ENCODE measurements at places on chromosomes 1 and 21.

GRCh38 chr1:55001311-55001710, 2.6 kb downstream of the BSND start:
- DNase-seq, result no peak

DNA sequence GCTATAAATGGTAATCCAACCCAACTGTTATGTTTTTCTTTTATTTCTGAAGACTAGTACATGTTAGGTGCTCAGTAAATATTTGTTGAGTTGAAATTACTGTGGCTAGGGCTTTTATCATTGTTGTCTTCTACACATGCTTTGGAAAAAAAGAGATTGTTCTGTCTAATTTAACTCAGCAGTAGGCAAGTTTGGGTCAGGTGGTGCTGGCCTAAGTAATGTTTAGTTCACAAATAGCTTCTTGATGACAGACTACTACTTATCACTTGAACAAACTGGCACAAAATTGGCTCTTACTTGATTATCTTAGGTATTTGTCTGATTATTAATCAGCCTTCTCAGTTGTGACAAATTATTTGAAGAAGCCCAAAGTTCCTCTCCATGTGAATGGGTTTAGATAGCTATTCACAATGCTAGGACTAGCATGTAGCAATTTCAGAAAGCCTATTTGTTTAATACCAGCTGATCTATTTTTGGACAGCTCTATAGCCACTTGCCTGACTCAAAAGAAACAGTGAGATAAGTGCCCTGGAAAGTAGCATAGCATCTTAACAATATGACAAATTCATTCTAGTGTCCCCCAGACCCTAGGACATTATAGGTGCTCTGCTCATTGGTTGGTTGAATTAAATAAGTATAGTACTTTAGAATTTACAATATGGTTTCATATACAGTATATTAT, 32.6 kb downstream of the TMEM200B start:
- no peak for DNase-seq

GRCh38 chr1:46612937-46613660, 3.5 kb downstream of the MOB3C start:
- DNase-seq, result no peak

GRCh38 chr1:177200290-177200689, 29.5 kb downstream of the BRINP2 start:
- DNase-seq, result no peak

GRCh38 chr21:19692231-19692630, 1288.6 kb upstream of the TMPRSS15 start:
- DNase-seq, result no peak

DNA sequence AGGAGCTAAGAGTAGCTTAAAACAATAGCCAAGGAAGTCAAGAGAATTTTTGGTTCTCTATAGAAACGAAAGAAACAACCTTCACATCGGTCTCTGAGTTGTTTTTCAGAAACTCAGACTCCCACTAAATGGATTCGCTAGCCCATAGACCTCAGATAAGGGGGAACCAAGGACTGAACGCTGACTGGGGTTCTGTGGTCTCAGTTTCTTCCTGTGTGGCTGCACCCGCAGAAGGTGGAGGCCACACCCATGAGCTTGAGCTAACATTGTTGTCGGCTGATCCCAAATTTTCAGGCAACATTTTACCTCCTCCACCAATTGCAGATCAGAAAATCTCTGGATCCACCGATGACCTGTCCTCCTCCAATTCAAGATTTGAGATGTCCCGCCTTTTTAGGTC, 456.1 kb downstream of the AJAP1 start:
- no peak for DNase-seq

DNA sequence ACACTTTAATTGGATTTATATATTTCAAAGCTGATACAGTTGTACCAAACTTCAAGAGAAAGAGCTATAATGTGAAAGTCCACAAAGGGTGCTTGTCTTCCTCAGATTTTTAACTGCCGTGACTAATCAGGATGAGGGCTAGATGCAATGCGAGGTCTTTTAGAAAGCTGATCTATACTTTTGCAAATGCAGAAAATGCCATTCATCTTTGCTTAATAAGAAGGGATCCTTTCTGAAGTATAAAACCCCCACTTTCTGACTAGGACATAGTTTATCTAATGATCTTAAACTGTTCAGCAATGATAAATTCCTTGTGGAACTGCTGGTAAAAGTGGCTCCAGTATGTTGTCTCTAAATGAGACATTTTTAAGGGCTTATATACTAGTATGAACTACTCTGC, 102.7 kb upstream of the NGF start:
- no peak for DNase-seq

GRCh38 chr1:111154021-111154999, 14.3 kb downstream of the CEPT1 start:
- DNase-seq, result no peak

DNA sequence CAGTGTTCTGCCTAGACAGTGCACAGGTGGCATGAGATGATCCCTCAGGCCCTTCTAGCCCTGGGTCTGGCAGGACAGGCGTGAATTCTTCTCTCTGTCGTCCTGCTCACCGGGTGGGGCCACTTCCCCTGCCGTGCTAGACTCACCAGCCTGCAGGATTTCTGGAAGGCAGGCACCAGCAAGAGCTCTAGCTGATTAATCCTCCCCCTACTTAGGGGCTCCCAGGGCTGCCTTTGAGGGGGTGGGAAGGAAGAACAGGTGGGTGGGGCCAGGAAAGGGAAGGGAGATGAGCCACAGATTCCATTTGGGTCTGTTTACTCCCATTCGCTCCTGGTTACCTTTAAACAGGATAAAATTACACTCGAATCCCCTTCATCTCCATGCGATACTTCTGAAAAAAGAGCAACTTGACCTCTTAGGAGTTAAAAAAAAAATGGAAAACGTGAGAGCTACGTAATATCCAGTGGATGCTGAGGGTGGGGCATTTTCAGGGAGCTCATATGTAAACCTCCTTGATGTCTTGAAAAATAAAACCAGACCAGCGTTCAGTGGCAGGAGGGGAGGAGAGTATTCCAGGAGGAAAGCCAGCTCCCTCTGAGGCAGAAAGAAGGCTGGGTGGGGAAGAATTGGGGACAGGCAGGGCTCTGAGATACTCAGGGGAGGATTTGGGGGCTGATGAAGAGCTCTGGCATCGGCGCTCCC, 665.5 kb downstream of the PTPRU start:
- DNase-seq, result no peak

GRCh38 chr1:228142155-228142691, 2.1 kb downstream of the GUK1 start:
- no peak for DNase-seq

- no peak for DNase-seq
These were observed 154.2 kb downstream of the ZNF326 start for GRCh38 chr1:90149101-90149500.

GRCh38 chr1:241406421-241406820, 49.4 kb upstream of the RGS7 start:
- no peak for DNase-seq

DNA sequence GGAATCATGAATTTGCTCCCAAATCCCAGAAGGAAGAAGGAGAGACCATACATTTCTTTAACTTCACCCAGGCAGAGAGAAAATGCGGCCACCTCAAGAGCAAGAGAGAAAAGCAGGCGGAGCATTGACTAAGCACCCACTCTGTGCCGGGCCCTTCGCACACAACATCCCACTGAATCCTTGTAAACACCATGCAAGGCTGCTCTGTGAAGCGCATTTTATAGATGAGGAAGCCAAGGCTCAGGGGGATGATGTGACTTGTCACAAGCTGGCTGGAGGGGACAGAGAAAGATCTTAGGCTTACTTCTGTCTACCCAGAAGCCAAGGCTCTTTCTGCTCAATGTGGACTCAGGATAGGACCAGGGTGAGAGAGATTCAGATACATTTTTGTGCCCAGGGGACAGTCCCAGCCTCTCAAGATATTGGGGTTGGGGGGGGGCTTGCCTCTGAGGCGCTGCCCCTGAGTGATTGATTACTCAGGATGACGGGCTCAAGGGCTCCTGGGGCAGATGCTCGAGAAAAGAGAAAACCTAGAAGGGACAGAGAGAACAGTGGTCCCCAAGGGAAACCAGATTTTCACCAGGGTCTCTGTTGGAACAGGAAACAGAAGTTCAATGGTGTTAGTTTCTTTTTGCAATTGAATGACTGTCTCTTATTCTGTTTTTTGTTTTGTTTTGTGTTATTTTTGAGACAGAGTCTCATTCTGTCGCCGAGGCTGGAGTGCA, 19.5 kb downstream of the PADI2 start:
- DNase-seq, result no peak

- no peak for DNase-seq
These were observed 32.3 kb upstream of the NR5A2 start for GRCh38 chr1:199995096-199995685.

GRCh38 chr1:202304375-202304774, 37.4 kb downstream of the UBE2T start:
- no peak for DNase-seq

- no peak for DNase-seq
These were observed 458 bp downstream of the ZC3H12A start for GRCh38 chr1:37474697-37475379.

GRCh38 chr1:198775606-198776005, 136.8 kb downstream of the PTPRC start:
- DNase-seq, result no peak

DNA sequence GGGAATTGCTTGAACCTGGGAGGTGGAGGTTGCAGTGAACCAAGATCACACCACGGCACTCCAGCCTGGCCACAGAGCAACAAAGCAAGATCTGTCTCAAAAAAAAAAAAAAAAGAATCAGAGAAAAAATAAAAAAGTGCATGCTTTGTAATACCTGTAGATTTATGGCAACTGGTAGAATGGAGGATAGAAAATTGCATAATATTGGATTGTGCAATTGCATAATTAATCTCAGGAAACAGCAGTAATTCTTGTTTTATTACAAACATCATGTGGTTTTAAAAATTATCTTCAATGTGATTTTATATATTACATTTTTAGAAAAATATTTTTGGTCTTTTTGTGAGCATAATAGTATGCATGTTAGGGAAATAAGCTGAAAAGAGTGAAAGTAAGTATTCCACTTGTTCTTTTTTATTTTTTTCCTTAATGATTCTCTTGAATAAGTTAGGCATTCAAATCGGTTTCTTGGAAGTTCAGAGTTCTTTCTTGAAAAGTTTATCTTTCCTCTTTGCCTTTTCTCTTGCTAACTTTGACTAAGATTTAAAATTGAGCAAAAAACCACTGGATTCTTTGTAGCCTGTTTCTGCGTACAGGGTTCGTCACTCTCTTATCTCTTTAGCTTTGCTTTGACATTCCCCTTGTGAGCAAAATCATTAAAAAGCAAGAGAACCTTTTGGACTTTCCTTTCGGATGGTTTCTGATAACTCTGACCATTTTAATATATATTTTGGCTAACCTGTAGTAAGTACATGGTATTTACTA, 127.5 kb upstream of the ADAMTS5 start:
- DNase-seq, result no peak

GRCh38 chr1:106055855-106056254, 1000.6 kb upstream of the PRMT6 start:
- no peak for DNase-seq

DNA sequence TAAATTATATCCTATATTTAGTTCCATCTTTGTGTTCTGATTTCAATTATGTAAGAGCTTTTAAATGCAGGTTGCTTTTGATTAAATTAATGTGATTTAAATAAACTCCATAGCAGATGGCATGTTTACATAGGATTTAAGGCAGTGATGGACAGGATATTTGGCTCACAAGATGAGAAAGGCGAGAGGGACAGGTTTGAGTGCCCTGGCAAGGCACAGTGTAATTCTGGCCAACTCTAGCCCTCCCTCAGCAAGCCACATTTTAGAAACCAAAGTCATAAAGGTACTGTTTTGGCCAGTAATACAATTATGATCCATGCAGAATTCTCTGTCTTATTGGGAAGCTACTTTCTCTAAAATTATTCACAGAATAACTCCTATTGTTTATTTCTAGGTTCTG, 50.6 kb upstream of the C1orf146 start:
- DNase-seq, result no peak

DNA sequence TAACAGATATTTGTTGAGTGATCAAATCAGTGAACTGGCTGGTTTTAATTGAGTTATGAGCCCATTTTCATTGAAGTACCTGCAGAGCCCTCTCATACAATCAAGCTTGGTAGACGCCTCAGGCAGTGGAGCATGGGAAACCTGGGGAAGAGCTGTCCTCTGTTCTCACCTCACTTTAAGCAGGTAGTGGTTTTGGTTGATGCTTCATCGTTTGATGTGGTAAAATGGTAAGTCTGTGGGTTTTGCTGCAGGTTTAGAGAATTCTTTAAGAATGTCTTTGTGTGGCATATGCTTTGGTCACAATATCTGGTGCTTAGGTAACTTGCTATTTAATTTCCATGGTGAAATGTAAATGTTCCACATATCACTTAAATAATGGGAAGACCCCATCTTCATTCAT, 10.0 kb downstream of the LAMC1 start:
- DNase-seq, result no peak

GRCh38 chr21:45364468-45365185, 40.3 kb upstream of the COL18A1 start:
- DNase-seq, result no peak

GRCh38 chr1:41764656-41765055, 154.1 kb downstream of the HIVEP3 start:
- no peak for DNase-seq

DNA sequence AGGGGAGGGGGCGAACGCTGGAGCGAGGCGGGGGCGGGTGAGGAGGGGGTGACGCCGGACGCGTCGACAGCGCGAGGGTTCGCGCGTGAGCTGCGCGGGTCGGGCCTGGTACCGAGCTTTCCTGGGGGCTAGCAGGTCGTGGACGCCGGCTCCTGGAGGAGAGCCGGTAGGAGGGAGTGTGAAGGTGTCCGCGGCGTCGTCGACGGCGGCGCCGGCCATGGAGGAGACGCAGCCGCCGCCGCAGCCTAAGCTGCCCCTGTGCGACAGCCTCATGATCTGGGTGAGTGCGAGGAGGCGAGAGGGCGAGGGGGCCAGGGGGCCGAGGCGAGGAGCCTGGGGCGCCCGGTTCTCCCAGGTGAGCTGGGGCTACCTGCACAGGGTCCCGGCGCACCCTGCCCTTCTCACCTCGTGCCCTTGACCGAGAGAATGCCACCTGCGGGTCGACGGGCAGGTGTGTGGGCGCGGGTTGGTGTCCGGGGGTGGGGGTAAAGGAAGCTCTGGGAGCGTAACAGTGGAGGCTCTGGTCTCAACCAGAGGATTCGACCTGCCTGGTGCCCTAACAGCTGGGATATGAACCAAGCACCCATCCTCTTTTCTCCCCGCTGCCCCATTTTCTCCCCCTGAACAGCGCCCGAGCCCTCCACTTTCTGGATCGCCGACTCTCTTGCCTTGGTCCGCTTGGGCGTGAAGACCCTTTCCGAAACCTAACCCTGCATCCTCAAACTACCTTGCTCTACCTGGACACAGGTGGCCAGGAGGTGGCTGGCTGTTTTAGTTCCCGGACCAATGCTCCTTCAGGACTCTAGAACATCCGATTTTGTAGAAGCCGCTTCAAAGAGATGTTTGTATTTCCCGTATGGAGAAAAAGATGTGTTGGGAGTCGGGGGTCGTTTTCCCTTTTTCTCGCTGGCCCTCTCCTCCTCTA, at the start of gene HOOK1:
Gene HOOK1, plus strand, starts transcription at position 49 of the 925 bp plus-strand sequence. Its CDS starts 169 bp downstream, at position 218.
- DNase-seq, result no peak

GRCh38 chr1:229025576-229025975, 245.3 kb upstream of the RAB4A start:
- no peak for DNase-seq

DNA sequence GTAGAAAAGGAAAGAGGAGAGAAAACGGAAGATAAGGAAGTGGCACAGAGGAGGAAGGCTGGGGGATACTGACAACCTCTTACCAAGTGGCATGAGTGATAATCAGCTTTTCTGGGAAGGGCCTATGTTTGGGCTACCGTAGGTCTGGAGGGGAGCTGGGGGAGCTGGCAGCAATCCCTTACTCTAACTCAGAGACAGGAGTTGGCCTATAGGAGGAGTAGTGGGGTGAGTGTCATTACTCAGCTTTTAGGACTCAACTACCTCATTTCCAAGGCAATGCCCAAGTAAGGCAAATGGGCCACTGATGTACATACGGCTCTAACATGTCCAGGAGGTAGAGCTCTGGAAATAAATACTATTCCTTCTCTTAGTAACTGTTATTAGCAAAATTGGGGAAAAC, 48.7 kb upstream of the DMRTA2 start:
- no peak for DNase-seq

Measured in dorsolateral prefrontal cortex (tissue), 122 donors.